ENCODE measurements at places on chromosomes 3 and 15. TPM values are rescaled to one million over a fixed set of nuclear protein-coding genes. Genes with fewer than 3 reads are reported as not detected.

DNA sequence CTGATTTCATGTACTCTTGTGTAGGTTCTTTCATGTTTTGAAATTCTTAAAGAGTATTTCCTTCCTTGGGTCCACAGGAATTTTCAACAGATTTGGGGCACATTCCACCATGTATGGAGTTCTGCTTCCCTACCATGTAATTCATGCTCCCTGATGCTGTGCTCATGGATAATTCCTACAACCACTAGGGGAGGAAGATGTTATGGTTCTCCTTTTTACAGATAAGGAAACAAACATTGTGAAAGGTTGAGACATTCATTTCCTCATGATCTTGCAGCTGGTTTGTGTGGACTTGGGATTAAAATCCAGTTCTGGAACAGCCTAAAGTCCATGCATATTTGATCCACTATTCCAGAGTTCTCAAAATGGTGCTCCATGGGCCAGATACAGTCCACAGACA lies 174.9 kb upstream of the FRMD4B start:
- no peak for DNase-seq

The SPTSSB gene
- total RNA-seq: 0.03 TPM

The SPTBN5 gene
- 1.4 TPM for total RNA-seq

DNA sequence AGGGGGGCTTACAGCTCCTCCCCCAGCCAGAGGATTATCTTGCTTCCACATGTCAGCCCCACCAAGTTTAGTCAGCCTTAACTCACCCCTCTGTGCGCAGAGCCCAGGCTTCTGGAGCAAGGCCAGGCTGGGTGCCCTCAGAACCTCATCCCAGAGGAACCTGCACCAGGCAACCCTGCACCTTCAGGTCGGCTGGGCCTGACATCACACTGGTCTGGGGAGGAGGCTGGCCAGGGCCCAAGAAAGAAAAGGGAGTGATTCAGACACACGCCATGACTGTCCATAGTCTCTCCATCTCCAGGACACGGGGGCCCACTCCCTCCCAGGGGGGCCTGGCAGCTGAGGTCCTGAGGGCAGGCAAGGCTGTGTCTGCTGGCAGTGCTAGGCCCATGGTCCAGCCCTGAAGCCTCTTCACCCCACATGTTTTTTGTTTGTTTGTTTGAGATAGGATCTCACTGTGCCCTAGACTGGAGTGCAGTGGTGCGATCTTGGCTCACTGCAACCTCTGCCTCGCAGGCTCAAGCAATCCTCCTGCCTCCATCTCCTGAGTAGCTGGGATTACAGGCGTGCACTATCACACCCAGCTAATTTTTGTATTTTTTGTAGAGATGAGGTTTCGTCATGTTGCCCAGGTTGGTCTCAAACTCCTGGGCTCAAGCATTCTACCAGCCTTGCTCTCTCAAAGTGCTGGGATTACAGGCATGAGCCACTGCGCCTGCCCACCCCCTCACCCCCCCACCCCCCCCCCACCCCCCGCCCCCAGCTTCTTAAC lies 11.1 kb downstream of the TNK2 start:
- peak; percentile 87 for DNase-seq
